ENCODE measurements at places on chromosomes 2 and 18.
A peak's percentile ranks its signal among the peaks of the same experiment; 100 is the strongest.

DNA sequence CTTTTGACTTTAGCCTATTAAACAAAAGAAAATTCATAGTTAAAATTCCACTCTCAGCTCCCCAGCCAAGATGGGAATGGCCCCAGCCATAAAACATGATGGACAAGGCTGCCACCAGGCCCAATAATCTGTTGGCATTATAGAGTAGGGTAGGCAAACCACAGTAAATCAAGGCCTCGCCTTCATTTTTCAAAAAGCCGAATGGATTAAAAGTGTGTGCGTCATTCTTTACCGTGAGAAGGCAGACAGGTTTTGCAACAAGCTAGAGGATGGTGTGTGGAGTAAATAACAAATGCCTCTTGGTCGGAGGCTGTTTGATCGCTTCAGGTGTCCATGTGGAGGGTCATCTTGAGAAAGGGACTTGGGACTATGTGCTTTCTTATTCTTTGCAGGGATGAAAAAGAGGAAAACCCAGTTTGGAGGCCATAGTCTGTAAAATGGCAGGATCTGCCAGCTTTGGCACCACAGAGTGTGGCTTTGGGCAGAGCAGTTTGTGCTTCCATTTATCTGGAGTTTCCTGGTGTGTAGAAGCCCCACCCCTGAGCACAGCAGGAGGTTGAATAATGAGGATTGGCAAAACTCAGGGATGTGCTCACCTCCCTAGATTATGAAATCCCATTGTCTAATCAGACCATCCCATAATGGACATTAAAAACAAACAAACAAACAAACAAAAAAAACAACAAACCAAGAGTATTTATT, 57.1 kb upstream of the ITGB6 start:
- H3K27ac ChIP-seq = no peak overlapping the region
- no peak overlapping the region for H3K4me3 ChIP-seq
- no peaks in the 10 kb centered on the region for H3K27me3 ChIP-seq
- no peaks in the 10 kb centered on the region for H3K4me1 ChIP-seq
- no peak for DNase-seq

DNA sequence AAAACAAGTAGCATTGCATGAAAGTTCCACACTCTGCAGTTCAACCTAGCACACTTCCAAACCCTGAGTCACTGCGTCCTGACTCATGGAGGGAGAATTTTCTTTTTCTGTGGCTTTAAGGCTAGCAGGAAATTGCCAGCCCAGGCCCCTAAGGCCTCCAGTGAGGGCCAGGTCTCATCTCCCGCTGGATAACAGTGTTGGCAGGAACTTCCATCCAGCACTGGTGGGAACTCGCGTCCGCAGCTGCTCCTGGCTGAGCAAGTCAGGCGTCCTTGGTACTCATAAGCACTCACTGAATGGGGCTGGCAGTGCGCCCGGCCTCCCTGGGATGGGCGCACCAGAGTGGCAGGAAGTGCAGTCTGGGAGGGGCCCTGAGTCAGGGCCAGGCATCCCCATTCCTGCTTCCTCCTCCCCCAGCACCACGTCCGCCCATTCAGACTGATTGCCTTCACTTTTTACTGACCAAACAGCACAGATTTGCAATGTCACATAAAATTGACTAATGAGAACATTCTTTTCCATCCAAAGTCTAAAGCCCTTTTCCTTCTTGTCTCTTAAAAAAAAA, 14.3 kb downstream of the MALL start:
- no peaks in the 10 kb centered on the region for H3K27me3 ChIP-seq
- H3K4me1 ChIP-seq = no peaks in the 10 kb centered on the region
- no peak overlapping the region for H3K27ac ChIP-seq
- H3K4me3 ChIP-seq = no peak overlapping the region
- no peak for DNase-seq

GRCh38 chr2:67625690-67626475, 228.8 kb downstream of the ETAA1 start:
- no peak overlapping the region for H3K4me3 ChIP-seq
- no peaks in the 10 kb centered on the region for H3K4me1 ChIP-seq
- H3K36me3 ChIP-seq = no peaks in the 10 kb centered on the region

DNA sequence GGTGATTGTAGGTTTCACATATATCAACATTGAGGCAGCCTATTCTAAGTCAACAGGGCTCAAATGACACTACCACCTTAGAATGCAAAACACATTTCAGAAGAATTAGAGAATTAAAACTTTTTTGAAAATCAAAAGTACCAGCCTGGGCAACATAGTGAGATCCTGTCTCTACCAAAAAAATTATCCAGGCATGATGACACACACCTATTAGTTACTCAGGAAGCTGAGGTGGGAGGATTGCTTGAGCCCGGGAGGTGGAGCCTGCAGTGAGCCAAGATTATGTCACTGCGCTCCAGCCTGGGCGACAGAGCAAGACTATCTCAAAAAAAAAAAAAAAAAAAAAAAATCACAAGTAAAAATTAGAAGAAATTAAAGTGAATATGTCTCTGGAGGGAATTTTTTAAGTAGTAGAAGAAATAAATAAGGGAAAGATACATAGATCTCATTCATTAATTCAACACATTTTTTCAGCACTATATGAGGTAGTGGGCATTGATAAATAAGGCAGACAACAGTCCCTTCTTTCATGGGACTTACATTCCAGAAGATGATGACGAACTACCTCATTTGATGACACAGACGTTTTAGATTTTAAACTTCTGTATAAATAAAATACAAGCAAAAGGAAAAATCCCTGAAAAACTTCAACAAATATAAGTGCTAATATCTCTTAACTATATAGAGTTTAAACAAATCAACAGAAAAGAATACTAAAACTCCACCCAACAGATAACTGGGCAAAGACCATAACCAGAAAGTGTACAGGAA, 42.3 kb downstream of the STPG4 start:
- H3K27me3 ChIP-seq = no peaks in the 10 kb centered on the region
- H3K36me3 ChIP-seq = no peaks in the 10 kb centered on the region
- no peaks in the 10 kb centered on the region for H3K4me1 ChIP-seq
- H3K27ac ChIP-seq = no peak overlapping the region
- DNase-seq = no peak

- no peaks in the 10 kb centered on the region for H3K4me1 ChIP-seq
- no peak overlapping the region for H3K4me3 ChIP-seq
- no peak for DNase-seq
- H3K27ac ChIP-seq = no peak overlapping the region
- no peaks in the 10 kb centered on the region for H3K36me3 ChIP-seq
- H3K27me3 ChIP-seq = no peaks in the 10 kb centered on the region
Observed at GRCh38 chr18:415617-416612, 84.6 kb downstream of the COLEC12 start.

- H3K27me3 ChIP-seq = no peaks in the 10 kb centered on the region
- DNase-seq = no peak
- peak overlapping the region; percentile 78 for H3K27ac ChIP-seq
- H3K4me3 ChIP-seq = peak overlapping the region; percentile 87
- no peaks in the 10 kb centered on the region for H3K36me3 ChIP-seq
Observed at GRCh38 chr18:9475643-9476591, 604 bp downstream of the RALBP1 start.

GRCh38 chr2:120983344-120983743, 247.7 kb downstream of the GLI2 start:
- H3K36me3 ChIP-seq = no peaks in the 10 kb centered on the region
- H3K4me1 ChIP-seq = no peaks in the 10 kb centered on the region
- DNase-seq = no peak
- no peak overlapping the region for H3K4me3 ChIP-seq
- no peaks in the 10 kb centered on the region for H3K27me3 ChIP-seq

DNA sequence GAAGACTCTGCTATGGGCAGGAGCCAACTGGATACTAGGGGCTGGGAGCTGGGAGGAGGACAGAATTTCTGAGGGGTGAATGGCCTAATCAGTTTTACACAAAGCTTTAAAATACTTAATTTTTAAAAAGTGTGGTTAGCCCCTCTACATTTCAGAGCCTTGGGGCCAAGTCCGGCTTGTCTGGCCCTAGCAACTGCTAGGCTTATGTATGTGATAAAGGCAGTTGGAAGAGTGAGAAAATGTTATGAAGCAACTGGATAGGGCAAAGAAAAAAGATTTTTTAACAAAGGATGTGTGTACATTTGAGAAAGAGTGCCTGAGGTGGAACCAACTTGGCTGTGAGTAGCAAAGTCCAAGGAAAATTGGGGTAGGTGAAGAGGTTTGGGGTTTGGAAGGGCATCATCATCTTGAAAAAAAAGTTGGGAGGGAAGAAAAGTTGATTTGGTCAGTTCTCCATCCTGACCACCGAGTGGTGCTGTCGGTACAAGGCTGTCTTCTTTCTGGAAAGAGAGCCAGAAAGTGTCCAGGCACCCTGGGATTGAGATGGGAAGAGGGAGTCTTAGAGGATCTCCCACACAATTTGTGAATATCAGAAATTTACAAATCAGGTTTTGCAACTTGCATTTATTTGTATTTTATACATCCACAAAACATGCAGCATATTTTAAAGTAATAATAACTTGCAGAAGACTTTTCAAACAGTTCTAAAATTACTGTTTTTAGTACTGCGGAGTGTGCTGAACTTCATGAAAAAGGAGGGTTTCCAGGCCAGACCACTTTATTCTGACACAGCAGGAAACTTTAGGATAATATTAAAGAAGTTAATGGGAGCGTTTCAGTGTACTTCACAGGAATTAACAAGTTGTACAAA, 10.5 kb upstream of the CDK15 start:
- no peak for DNase-seq
- no peaks in the 10 kb centered on the region for H3K36me3 ChIP-seq
- no peaks in the 10 kb centered on the region for H3K27me3 ChIP-seq
- H3K4me3 ChIP-seq = no peak overlapping the region
- no peak overlapping the region for H3K27ac ChIP-seq

DNA sequence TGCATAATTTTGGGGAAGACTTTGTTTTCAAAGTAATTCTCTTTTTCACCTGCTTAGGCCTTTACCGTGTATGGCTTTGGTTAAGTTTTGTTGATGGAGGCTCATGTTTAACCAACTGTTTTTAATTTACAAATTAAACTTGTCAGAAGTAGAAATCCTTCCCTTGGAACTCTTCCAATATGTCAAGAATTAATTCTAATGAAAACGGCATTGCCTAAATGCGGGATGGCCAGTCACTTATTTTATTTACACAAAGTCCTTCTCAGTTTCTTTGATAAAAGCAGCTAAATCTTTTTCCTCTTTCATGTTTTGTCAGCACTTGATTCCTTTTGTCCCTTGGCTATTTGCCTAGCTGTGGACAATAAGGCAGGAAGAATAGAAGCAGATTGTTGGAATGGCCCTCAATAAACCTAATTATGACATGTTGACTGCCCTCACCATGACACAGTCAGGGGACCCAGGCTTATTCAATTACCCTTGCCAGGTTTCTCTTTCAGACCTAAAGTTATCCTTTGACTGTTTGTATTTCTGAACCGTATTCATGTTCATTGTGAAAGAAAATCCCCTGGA, 26.3 kb downstream of the PAX3 start:
- DNase-seq = no peak
- no peaks in the 10 kb centered on the region for H3K36me3 ChIP-seq
- H3K4me3 ChIP-seq = no peak overlapping the region

DNA sequence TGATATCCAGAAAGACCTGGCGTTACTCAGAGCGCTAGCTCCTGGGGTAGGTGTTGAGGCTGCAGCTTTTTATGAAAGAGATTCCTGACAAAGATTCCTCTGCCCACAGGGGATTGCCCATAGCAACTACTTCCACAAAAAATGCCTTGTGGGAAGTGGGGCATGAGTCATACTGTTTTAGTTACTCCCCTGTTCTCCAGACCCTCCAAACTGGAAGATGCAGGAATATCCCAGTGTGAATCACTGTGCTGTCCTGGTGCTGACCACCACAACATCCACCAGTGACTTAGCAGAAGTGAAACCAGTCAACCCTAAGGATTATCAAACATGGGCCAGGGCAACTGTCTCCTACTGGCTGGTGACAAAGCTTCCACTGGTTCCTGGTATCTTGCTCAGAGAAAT, 61.8 kb downstream of the CDH2 start:
- no peaks in the 10 kb centered on the region for H3K27me3 ChIP-seq
- no peak overlapping the region for H3K4me3 ChIP-seq
- DNase-seq = no peak
